IPS-NIHi11 (cell line): ENCODE measurements at places on chromosomes 3 and 15.

DNA sequence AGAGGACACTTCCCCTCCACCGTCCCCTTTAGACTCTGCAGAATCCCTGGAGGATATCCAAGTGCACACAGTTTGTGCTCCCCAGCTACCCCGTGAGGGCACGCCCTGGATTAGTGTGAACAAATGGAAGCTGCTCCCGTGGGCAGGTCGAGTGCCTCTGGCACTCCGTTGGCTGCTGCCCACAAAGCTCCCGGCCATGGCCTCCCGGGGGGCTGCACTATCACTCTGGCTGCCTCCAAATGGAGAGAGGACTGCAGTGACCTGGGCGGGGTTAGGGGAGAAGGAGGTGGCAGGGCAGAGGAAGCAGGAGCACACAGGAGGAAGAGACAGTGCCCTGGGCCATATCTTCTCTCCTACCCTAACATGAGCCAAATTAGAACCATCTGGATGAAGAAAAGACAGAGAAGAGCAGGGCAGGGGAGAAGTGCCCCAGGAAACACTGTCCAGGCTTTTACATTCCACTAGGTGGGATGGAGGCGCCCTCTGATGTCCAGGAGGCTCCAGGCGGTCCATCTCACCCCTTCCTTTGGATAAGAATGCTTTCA, 29.4 kb upstream of the ACAD9 start:
- DNase-seq, result peak; percentile 46

GRCh38 chr3:129230311-129231019, 18.9 kb upstream of the COPG1 start:
- DNase-seq, result no peak

DNA sequence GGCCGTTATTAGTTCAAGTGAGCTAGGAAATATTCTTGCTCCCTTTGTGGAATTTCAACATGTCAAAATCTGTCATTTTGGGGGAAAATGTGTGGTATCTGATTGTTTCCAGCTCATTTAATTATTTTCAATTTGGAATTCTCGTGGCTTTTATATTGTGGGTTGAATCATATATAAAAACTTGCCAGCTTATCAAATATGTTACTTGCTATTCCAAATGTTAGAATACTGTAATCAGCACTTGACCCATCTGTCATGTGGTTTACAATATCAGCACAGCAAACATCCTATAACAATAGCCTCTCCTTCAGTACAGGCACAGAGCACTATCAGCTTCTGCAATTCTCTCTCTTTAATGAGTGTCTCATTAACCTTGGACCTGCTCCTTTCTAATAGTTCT, 130.2 kb upstream of the FEZF2 start:
- DNase-seq, result no peak

DNA sequence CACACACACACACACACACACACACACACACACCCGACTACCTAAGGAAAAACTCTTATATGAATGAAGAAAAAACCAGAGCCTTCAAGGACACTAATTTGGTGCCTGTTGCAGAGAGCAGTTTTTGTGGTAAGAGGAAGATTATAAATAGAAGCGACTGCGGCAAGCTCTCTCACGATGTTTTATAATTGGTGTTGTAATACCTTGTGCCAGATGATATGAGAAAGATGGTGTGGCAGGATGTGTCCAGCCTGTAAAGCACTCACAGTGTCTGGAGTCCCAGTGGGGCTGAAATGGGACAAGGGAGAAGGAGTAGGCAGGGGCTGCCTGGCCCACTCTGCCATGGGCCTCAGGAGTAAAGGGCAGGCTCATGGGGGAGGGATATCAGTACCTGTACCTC, 839.9 kb downstream of the AGBL1 start:
- no peak for DNase-seq

GRCh38 chr3:9347887-9348286, 15.0 kb upstream of the THUMPD3 start:
- DNase-seq, result no peak

- DNase-seq, result no peak
Observed at GRCh38 chr3:4503050-4503449, 9.9 kb downstream of the ITPR1 start.

- DNase-seq, result no peak
Observed at GRCh38 chr3:165852191-165852590, 15.0 kb upstream of the BCHE start.

GRCh38 chr3:10335190-10335738, 14.4 kb upstream of the SEC13 start:
- no peak for DNase-seq

DNA sequence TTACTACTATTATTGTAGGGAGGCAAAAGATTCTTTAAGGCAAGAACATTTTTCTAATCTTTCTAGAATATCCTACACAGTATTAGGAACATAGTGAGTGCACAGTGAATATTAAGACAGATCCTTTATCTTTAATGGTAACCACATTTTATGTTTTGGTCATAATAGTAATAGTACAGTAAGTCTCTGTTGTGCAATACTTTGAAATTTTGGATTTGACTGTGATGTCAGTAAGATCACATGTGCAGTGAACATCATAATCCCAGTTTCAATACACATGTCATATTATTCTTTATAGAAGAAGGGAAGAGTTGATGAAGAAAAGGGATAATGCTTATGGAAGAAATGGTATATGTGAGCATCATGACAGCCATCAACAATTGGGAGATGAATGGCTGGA, 10.7 kb downstream of the STT3B start:
- DNase-seq, result no peak

DNA sequence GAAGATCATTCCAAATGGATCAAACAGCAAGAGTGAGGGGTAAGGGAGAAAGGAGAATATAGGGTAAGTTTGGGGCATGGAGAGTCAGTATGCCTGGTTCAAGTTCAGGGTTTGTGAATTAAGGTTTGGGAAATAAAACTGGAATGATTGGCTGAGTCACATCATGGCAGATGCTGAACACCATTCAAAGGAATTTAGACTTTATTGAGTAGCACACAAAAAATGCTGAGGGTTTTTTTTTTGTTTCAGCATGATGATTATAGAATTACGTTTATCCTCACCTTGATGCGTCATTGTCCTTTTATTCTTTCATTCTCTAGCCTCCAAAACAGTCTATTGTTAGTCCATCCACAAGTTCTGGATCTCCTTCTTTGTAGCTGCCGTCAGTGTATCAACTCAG, 220.0 kb upstream of the UMPS start:
- DNase-seq, result no peak

- no peak for DNase-seq
Observed at GRCh38 chr15:69308949-69309348, 10.2 kb downstream of the PAQR5 start.

DNA sequence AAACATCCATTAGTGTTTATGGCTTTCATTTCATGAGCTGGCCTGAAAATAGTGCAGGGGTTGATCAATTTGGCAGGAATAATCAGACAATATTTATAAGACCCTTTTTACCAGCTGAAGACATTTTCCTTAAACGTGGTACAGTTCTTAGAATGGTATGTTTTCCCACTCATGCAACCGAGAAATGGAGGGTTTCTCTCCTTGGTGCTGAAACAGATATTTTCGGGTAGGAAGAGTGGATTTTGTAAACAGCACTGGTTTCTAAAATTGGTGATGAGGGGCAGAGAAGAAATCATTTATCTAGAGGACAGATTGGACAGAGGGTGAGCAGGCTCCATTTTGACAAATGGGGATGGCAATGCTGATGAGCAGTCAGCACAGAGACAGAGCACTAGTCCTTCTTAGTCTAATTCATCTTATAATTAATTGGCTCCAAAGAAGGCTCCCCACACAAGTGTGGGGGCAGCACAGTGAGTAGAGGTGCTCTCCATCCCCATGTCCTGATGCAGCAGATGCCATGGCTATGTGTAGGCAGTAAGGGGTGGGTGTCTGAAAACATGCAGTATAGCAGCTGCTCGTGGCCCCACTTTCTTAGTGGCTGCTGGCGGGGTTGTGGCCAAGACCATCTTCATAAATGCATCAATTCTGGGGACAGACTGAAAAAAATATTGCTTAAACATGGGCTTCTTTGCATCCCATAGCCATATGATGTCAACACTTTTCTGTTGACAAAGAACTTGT, 18.1 kb upstream of the SLC7A14 start:
- DNase-seq, result peak; percentile 22

- DNase-seq, result peak; percentile 54
Observed at GRCh38 chr3:189967254-189967865, 153.3 kb downstream of the P3H2 start.

- no peak for DNase-seq
Observed at GRCh38 chr3:182937293-182938051, 42.9 kb downstream of the DCUN1D1 start.

- no peak for DNase-seq
Observed at GRCh38 chr3:190577225-190577624, 63.3 kb downstream of the IL1RAP start.

GRCh38 chr3:155553780-155554179, 191.1 kb downstream of the PLCH1 start:
- DNase-seq, result no peak

DNA sequence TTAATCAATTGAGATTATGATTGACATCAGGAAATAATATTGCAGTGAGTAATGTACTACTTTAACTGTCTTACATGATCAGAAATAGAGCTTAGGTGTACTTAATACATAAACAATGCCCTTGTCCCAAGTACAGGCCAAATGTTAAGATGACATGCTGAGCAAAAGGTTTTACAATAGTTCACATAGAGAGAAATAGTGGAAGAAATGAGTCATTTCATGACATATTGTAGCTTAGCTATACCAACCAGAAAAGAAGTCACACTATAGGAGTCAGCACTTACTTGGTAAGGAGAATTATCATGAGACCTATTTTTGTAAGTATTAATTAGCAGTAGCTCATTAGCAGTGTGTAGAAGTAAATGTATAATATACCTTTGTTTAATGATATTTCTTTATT, 96.4 kb upstream of the NANOGP8 start:
- DNase-seq, result no peak

- DNase-seq, result no peak
Observed at GRCh38 chr3:135840436-135840835, 125.1 kb upstream of the PPP2R3A start.

- DNase-seq, result no peak
Observed at GRCh38 chr3:9565316-9565715, 11.7 kb upstream of the LHFPL4 start.

GRCh38 chr15:48674876-48675275, 29.4 kb upstream of the FBN1 start:
- no peak for DNase-seq

DNA sequence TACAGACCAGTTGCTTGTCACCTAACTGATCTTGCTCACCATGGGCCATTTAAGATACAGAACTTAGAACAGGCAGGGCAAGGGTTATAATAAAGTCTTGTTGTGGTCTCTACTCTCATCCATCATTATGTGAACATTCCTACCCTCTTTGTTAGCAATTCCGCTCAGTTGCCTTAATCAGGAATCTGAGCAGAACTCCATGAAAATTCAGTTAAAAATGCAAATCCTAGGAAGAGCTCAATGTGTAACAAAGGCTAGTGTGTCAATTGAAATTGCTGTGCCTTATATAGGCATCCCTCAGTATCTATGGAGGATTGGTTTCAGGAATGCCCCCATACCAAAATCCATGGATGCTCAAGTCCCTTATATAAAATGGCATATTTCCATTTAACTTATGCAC, 44.5 kb downstream of the CP start:
- no peak for DNase-seq

DNA sequence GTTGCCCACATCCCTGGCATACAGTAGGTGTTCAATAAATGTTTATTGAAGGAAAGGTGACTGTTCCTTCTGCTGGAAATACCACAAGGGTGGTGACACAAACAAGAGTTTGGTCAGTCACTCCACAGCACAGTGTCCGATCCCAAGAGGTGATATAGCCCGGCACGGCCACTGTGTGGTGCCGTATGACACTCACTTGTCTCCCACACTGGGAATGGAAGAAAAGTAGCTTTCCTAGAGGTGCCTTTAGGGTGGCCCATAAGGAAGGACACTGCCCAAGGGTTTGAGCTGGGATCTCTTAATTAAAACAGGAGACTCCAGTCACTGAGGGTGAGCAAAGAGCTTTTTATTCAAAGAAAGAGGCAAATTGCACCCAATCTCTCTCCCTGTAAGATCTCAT, 40.5 kb downstream of the TGM4 start:
- DNase-seq, result peak; percentile 73

DNA sequence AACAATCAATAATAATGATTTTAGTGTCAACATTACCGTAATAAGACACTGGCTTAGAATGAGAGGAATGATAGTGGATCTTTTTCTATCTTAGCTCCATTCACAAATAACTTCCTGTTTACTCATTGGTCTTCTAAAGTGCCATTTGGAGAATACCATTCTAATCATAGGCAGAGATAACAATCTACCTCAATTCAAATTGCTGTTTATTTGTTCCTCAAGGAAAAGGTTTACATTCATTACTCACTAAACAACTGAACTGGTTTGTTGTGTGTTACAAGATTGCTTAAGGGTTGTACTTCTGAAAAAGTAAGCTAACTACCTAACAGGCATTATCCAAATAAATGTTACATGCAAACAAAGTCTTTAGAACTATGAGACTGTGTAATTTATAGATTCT, 8.1 kb upstream of the PCOLCE2 start:
- DNase-seq, result no peak

- no peak for DNase-seq
Observed at GRCh38 chr3:177337541-177338331, 140.5 kb upstream of the TBL1XR1 start.
